Stimulated activated CD8-positive, alpha-beta memory T cell treated with anti-CD3 and anti-CD28 coated beads, Interleukin-7, amount 100 ng/mL, for 48 hours (primary cell): ENCODE measurements at places on chromosomes 1 and 21.

GRCh38 chr1:227559499-227559898, 3.9 kb upstream of the ZNF678 start:
- DNase-seq = no peak

DNA sequence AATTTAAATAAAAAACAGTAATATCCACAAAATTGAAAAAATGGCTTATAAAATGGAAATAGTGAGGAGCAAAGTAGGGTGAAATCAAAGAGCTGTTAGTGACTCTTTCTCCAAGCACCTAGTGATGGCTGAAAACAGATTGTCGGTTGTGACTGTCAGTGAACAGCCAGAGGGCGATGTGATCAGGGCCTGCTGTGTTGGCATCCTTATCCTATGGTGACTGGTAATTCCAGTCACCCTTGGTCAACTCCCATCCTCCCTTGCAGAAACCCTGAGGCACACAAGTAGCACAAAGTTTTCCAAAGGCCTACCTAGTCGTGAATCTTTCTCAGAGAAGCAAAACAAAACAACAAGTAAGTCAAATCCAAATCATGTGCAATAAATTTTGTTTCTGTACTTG, 599.8 kb upstream of the CXADR start:
- no peak for DNase-seq

GRCh38 chr1:55584526-55585401, 369.6 kb upstream of the USP24 start:
- no peak for DNase-seq

DNA sequence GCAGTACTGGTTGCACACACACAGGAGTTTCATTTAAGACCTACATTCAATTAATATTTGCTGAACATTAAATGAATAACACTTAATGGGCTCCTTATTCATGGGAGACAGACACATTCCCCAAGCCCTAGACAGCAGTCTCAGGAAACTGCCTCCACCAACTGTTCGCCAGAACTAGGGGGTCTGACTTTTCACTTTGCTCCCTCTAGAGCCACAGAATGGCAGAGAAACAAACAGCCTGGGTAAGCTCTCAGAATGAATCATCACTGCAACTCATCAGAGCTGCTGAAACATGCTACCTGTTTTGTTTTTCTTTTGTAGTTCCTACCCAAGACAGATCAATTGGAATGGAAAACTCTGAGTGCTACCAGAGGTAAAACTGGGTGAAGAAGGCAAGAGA, 31.7 kb downstream of the ELK4 start:
- no peak for DNase-seq

GRCh38 chr1:117599286-117600221, 6.3 kb upstream of the TENT5C start:
- no peak for DNase-seq

- DNase-seq = no peak
Observed at GRCh38 chr1:39116860-39117728, 87.4 kb upstream of the MACF1 start.

GRCh38 chr1:215007880-215008279, 74.7 kb upstream of the KCNK2 start:
- no peak for DNase-seq

- DNase-seq = no peak
Observed at GRCh38 chr1:76138217-76138616, 63.7 kb downstream of the ST6GALNAC3 start.

- no peak for DNase-seq
Observed at GRCh38 chr1:180920702-180921101, 8.0 kb downstream of the KIAA1614 start.

GRCh38 chr1:45043094-45043493, 31.0 kb downstream of the UROD start:
- DNase-seq = no peak

DNA sequence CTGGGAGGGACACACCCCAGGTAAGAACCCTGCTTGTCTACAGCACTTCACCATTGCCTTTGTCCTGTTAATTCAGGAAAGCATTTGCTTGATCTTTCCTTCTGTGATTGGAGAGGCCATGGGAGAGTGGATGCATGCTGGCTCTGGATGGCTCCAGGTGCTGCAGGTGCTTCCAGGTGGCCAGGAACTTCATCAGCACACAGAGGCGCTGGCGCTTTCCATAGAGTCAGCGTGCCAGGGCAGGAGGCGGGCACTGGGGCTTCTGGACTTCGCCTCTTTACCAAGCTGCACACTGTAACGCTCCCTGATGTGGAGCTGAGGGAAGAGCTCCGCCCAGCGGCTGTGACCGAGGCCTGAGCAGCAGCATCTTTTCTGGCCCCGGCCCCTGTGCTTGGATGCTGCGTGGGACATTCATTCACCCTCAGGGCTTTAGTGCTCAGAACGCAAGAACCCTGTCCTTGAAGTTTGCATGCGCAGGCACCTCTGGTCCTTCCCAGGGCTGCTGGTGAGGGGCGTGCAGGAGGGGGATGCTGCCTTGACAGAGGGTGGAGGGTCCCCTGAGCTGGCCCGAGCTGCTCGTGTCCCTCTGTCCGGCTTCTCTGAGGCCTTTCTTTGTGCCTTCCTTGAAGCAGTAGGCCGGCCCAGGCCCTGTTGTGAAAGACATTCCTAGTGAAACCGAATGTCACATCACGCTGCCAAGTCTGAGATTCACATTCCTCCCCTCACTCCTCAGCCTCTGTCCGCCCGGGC, 1.6 kb upstream of the MX2 start:
- DNase-seq = no peak

DNA sequence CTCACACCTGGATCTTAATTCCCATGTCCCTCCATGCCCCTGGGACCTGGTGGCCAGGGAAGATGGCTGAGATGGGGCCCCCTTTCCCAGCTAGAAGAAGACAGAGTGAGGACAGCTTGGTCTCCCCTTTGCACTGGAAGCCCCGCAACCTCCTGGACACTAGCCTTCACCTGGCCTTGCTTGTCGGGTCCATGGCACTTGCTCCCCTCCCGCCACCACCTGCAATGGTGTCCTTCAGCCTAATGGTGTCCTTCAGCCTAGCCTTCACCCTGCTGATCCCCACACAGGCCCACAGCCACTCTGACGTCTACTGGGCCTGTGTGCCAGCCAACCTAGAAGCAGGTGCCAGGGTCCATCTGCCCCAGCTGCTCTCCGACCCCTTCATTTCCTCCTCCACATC, 45.9 kb upstream of the EDN2 start:
- DNase-seq = no peak

DNA sequence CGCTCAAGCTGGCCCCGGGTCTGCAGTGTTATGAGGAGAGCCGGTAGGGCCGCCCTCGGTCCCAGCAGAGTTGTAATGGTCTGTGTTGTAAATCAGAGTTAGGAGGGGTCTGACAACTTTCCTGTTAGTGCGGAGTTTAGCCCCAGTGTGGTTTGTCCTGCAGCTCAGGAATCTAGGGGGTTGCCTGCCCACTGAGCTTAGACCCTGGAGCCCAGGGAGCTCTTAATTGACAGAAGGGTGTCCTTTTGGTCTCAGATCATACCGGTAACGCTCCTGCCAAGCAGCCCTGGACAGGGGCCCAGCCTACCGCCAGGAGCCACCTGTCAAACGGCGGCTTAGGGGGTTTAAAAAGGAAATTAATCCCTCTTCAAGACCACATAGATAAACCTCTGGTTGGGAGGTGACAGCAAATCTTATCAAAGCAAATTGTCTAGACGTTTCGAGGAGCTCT, 164.4 kb downstream of the DYRK1A start:
- no peak for DNase-seq

DNA sequence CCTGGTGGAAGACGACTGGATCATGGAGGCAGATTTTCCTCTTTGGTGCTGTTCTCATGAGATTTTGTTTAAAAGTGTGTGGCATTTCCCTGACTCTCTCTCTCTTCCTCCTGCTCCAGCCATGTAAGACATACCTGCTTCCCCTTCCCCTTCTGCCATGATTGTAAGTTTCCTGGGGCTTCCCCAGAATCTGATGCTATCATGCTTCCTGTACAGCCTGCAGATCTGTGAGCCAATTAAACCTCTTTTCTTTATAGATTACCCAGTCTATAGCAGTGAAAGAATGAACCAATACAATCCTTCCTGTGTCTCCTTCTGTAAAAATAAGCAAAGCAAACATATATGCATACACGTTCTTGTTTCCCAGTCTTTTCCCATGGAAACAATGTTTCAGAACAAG, 273.2 kb downstream of the DYRK1A start:
- no peak for DNase-seq

DNA sequence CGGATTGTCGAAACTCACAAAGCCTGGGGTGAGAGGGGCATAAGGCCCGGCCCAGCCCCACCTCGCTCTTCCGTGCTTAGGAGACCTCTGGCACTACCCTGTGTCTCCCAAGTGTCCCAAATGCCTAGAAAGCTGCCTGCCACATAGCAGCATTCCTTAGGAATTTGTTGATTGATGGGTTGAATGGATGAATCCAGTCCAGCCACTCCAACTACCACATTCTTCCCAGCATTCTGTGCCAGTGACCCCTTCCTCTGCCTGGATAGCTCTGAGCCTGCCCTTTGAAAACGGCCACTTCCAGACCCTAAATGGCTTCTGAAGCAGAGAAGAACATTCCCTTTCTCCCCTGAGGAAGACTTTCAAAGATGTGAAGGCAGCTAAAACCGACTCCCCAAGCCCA, 11.5 kb downstream of the CELF3 start:
- DNase-seq = no peak

DNA sequence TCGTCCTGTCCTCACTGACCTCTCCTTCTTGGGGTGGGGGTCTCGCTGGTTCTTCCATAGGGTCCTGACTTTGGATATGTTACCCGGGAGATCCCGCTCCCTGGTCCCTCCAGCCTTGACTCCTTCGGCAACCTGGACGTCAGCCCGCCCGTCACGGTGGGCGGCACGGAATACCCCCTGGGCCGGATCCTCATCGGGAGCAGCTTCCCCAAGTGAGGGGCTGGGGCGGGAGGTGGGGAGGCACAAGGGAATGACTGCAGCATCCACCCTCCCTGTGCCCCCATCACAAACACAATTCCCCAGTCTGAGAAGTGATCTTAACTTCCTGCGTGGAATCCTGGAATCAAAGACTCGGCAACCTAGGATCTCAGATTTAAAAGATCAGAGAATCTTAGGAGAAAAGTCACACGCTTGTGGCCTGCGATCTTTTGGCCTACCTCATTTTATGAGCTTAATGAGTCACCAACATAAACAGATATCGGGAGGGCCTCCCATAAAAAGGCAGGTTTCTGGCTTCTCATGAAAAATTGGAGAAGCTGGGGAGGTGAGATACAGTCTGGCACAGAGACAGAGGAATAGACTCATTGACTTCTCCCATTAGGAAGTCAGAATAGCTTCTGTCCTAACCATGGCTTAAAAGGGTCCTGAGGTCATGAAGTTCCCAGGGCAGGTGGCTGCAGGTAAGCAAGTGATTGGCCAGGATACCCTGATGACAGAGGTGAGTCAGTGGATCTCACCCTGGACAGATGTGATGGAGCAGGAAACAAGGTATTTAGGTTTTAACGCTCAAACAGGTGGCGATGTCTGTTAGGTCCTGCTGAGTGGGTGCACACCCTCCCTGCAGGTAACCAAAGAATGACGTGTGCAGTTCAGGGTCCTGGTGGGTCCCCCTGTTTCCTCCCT, 15.9 kb upstream of the PADI3 start:
- DNase-seq = no peak

DNA sequence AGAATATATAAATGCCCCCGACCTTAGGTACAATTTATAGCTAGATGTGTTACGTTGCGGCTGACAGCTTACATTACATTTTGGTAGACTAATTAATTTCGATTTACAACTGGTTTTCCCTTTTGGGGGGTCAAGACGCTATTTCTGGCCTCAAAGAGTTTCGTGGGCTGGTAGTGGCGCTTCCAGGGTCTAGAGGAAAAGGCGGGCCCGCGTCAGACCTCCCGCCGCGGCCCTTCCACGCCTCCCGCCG, 391 bp downstream of the IFT25 start:
- no peak for DNase-seq

DNA sequence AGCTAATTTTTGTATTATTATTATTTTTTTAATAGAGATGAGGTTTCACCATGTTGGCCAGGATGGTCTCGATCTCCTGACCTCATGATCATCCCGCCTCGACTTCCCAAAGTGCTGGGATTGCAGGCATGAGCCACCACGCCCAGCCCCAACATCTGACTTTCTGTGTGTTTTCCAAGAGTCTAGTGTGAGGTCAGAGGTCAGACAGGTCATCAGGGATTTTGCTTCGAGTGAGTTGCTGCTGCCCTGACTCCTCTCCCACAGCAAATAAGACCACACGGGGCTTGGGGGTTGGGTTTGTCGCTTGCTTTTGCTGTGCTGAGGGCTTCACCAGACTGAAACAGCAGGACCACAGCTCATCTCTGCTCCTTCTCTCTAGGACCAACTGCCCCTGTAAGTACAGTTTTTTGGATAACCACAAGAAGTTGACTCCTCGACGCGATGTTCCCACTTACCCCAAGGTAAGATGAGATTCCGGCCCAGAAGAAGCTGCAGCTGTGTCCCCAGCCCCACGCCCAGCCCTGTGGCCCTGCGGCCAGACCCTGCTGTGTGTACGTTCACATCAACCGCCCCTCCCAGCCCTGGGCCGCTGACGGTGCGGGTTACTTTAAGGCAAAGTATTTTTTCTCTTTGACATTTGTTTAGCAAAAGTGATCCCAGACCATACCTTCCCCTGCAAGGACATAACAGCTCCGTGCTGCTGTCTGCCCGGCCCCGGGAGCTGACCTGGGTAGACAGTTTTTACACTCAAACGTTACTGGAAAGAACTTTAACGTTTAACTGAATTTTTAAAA, 97.5 kb downstream of the PDE9A start:
- no peak for DNase-seq

- DNase-seq = no peak
Observed at GRCh38 chr1:247111259-247111699, 7.1 kb upstream of the ZNF669 start.

GRCh38 chr1:203136409-203137042, 9.0 kb downstream of the ADORA1 start:
- DNase-seq = no peak

GRCh38 chr1:100009458-100009857, 39.7 kb downstream of the SLC35A3 start:
- no peak for DNase-seq
